ENCODE measurements at places on chromosomes 3 and 15.

DNA sequence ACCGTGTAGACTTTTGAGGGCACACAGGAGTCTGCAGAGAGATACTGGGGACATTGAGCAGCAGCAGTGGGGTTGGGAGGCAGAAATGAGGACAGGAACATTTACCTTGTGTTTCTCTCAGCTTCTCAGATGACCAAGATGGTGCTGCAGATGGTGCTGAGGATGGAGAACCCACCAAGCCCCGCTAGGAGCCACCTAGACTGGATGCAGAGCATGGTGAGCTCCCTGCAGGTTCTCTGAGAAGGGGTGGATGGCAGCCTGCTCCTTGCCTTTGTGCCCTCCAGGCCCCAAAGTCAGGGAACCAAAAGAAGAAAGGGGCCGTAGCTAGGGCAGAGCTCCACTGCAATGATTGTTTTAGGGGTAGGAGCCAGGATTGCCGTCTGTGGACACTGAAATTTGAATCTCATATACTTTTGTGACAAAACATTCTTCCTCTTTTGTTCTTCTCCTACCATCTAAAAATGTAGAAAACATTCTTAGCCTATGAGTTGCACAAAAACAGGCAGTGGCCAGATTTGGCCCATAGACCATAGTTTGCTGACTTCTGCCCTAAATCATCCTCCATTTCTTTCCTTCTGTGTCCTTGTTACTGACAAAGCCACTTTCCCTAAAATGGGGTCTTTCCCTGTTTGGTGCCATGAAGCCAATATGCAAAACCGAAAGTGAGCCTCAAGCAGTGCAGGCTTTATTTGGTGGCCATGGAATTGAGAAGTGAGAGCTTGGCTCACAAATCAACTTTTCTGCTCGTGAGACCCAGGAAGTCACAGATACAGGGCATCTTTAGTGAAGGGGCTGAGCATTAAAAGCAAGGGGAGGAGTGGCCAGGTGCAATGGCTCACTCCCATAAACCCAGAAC is 11.9 kb upstream of the MUC20 start:
- DNase-seq, result no peak

DNA sequence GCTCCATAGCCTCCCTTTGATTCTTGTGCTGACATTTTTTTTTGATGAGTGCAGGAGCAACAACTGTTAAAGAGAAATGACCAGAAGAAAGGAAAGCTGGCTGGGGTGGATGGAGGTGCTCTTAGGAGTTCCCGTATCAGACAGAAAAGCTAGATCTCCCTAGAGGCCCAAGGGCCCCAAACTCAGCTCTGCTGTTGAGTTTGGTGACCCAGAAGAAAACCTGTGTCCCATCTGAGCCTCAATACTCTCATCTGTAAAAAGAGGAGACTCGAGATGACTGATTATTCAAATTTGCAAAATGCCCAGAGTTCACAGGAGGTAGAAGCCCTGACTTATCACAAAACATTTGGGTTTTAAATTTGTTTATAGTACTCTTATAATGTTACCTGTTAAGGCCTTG is 142.4 kb downstream of the TIGIT start:
- no peak for DNase-seq

DNA sequence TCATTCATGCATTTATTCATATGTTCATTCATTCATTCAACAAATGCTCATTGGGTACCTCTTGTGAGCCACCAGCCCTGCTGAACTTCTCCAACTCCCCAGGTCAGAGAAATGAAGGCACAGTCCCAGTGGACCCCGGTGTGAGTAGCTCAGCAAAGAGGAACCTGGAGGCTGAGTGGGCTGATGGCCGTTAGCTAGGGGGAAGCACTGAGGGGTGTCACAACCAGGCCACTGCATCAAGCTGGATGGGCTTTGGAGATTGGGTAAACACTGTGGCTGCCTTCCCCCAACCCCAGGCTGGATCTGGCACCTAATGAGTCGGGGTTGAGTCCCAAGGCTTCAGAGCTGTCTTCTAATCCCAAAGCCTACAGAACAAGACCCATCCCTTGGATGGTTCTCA is 12.1 kb upstream of the ALAS1 start:
- no peak for DNase-seq

DNA sequence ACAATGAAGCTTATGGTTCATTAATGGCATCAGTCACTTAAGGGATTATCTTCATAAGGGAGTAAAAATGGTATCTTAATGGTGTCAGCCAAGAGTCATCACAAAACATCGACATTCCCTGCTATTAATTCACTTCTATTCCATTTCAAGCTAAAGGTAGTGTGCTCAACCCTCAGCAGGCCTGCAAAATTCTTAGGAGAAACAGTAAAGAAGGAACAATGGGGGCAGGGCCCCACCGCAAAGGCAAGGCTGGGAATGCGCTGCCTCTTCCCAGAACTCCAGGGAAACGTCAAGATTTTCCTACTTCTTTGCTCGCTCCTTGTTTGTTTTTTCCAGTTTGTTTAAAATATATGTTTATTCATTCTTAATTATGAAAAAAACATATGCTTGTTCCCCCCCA is 187.3 kb upstream of the TSC22D2 start:
- DNase-seq, result no peak
